NAMALWA (cell line): ENCODE measurements at places on chromosomes 6 and 20.

DNA sequence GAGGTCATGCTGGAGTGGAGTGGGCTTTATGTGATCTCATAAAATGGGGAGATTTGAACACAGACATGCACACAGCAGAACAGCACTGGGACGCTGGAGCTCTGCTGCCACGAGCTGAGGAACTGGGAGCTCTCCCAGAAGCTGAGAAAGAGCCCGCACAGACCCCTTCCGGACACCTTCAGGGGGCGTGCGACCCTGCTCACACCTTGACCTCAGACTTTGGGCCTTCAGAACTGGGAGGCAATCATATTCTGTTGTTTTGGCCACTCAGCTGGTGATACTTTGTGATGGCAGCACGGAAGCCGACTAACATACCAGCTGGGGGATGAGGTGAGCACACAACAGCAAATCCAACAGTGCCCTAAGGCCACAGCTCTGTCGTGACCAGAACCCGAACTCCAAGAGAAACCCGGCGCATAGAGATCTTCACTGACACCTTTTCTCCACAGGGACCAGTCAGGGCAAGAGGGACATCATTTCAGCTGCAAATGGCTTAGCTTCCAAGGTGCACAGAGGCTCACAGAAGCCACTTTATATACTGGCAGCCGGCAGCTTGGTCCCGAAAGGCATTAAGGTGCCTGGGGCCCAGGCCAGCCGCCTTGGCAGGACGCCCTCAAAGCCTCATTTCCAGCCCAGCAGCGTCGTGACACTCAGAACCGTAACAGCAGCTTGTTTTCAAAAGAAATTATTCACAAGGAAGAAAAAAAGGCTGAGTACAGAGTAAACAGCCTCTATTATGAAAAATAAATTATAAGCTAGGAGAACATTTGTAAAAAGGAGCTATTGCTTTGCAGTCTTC is 89.3 kb downstream of the RNASET2 start:
- no peak for DNase-seq

GRCh38 chr6:97969065-97969464 is 686.0 kb upstream of the MMS22L start:
- no peak for DNase-seq

DNA sequence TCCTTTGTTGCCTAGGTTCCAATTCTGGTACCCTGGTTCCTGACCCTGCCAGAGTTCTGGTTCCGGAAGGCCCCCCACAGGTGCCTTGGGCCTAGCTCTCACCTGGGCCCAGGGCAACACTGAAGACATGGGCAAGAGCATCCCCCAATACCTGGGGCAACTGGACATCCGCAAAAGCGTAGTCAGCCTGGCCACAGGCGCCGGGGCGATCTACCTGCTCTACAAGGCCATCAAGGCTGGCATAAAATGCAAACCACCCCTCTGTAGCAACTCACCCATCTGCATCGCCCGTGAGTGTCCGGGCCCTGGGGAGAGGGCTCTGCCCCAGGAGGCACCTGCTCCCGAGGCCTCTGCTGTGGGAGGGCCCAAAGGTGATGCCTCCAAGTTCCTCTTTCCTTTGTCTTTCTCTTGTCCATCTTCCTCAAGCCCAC is at the start of gene ARMC12:
Gene ARMC12, plus strand, starts transcription at position 51 of the 431 bp plus-strand sequence. Its CDS starts 77 bp downstream, at position 128.
- no peak for DNase-seq

DNA sequence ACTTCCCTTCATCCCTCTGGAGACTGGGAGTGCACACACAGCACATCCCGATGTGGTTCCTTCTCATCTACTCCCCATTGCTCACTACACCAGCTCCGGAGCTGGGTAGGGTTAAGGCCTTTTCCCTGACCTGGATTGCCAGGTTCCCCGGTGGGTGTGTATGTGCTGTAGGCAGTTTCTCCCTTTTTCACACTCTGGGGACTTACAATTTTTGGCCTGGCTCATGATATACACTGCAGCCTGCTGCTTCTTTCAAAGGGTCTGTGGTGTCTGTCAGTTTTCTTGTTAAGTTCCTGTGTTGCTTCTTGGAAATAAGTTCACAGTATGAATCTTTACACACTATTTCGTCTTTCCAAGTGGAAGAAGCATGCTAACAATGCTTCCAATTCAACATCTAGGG is 405.5 kb downstream of the UTRN start:
- DNase-seq: no peak

DNA sequence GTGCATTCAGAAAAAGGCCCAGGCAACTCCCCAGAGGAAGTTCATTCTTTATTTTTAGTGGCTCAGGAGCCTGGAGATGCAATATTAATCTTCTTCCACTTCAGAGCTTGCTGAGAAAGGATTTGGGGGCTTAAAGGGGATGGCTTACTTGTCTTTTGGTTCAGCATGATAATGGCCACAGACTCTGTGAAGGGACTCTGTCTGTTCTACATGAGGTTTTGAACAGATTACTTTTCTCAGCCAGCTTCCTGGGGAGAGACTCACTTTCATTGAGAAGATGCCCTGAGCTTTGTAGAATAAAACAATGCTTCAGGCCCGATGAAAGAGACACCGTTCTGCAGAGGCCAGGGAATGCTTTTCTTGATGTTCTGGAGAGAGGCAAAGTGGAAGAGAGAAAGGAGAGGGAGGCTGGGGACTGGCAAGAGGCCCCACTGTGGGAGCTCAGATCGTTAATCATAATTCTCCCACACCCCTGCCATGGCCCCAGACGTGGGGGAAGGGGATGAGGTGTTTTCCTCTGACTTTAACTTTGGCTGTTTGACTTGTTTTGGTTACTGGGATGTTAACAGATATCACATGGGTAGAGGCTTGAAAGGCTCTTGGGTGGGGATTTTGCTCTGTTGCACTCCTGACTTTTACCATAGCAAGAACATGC is 19.1 kb downstream of the SCP2D1 start:
- no peak for DNase-seq

DNA sequence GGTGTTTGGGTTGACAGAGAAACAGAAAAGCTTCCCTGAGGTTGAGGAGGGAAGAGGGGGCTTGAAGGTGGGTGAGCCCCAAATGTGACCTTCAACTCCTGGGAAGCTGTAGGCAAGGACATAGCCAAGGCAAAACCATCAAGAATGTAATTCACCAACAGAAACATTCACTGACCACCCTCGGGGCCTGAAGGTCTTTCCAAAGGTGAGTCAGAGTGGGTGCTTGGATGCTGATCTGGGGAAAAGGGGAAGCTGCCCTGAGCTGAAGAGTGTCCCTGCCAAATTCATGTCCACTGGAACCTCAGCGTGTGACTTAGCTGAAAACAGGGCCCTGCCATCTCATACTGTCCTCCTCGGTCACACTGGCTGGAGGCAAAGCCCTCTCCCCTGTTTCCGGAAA is 234.2 kb upstream of the SULF2 start:
- DNase-seq: no peak

- no peak for DNase-seq
Measured at GRCh38 chr20:10842116-10842515, 168.3 kb upstream of the JAG1 start.

DNA sequence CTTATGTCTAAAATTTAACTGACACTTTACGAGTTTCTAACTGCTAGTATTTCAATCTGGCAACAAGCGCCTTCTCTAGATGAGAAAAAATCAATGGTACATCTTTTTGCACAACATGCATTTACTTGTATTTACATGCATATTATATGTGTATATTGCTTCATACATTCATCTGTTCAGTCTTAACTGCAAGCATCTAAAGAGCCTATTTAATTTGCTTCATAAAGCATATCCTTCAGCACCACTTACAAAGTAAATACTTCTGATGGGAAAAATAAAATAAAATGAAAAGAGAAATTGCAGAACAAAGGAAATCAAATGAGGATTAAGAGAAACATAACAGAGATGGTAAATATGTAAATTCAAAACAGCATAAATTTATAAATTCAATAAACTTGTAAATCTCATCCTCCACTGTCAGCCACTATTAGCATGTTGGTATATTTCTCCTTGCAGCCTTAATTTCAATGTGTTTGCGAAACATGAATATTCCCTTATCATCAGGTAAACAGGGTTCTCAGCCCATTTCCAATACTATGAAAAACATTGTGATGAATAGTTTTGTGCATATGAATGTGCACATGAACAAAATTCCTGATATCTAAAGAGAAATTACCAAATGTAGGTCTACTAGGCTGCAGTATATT is 332.5 kb upstream of the RUNX2 start:
- DNase-seq: no peak
